Natural killer cell treated with Interleukin-12 subunit alpha and Interleukin-12 subunit beta and Interleukin-15 and Interleukin-18, amount 100 ng/mL, for 72 hours (primary cell): ENCODE measurements at places on chromosomes 16 and 17.
A peak's percentile ranks its signal among the peaks of the same experiment; 100 is the strongest.

GRCh38 chr16:68434624-68435210 is 13.6 kb downstream of the SMPD3 start:
- DNase-seq: no peak

DNA sequence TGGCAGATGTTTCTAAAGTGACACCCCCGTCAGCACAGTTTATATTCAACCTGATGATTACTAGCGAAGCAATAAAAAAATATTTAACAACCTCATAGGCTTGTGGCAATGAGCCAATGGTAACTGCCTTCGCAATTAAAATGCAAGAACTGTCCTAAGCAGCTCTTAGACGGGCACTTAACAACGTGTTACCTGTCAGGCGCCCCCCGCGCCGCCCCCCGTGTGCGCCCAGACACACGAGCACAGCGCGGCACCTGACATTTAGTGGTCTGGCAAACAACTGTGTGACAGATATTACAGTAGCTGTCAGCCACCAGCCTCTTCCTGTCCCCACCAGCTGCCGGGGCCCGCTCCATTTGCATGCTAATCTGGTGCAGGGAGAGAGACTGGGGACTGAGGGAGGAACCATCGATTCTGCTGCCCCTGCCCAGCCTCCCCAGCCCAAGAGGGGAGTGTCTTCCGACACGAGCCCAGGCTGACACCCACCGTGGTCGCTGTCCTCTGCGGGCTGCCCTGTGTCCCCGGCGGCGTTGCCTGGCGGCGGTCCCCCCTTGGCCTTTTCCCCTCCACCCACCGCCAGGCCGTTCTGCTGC is 12.7 kb downstream of the NDUFAF8 start:
- no peak for DNase-seq

DNA sequence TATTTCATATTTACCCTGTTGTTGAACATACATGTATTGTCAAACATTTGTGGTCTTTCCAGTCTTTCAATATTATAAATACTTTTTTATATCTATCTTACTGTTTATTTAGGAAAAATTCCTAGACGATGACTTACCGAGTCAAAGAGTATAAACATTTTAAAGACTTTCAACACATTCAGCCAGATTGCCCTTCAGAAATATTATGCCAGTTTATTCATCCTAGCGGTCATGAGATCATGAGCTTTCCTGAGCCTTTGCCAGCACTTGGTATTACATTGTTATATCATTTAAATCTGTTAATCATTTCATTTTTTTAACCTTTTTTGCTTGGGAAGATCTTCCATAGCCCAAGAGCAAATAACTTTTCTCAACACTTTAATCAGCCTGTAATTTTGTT is 197.4 kb downstream of the SPECC1 start:
- no peak for DNase-seq

DNA sequence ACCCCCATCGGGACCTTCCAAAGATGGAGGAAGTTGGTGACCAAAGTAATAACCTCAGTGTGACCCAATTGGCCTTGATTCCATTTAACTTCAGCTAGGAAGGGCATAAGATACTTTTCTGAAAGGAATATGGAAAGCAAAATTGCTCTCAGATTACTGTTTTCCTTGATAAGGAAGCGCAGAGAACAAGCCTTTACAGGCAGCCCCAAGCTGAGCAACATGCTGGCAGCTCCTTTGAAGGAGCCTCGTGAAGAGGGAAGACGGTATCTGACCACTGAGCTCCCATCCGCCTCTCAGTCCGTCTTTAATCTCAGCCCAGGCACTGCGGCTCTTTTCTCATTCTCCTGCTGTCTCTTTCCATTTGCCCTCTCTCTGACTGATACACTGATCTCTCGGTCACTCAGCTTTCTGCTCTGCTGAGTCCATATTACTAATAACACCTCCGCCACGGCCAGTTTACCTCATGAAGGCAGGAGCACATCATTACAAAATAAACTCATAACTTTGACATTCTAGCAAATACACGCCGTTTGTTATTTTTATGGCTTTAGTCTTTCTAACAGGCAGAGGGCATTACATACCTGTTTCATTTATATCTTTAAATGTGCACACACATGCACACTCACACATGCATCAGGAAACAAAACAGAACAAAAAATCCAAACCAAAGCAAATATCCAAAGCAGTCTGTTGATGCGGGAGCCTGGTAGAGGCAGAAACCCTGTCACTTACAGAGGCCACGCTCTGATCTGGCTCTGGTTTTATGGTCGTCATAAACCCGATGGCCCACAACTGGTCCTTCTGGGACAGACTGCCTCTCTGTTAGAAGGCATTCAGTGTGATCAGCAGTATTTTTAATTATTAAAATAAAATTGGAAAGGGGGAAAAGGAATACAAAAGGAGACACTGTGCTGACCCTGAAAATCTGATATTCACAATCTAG is 183.2 kb downstream of the AATF start:
- DNase-seq: no peak

- no peak for DNase-seq
Measured at GRCh38 chr16:1099189-1100083, 3.4 kb upstream of the C1QTNF8 start.

DNA sequence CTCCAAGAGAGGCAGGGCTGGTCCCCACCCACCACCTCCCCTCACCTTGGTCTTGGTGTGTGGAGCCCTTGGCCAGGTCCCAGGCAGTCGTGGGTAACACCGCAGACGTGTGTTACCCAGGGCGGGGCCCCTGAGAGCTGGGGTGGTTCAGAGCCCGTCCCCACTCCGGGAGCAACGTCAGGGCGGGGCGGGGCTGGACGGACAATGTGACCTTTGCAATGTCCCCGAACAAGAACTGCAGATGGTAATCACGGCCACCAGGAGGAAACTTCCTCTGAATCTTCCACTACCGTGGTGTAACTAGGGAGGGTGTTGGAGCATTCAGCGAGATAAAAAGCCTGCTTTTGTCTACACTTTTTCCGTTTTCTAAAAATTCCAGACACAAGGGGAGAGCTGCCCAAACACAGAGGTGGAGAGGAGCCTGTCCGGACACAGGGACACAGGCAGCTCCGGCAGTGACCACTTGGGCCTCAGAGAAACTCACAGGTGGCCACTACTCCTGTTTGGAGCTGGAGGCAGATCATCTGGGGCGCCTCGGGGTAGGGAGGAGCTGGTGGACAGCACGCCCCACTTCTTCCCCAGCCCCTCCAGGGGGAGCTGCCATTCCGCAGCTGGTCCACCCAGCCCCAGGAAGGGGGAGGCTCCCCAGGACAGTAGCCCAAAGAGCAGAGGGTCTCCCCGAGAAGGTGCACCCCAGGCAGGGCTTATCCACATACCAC is 14.2 kb upstream of the SLC38A10 start:
- peak; percentile 79 for DNase-seq

DNA sequence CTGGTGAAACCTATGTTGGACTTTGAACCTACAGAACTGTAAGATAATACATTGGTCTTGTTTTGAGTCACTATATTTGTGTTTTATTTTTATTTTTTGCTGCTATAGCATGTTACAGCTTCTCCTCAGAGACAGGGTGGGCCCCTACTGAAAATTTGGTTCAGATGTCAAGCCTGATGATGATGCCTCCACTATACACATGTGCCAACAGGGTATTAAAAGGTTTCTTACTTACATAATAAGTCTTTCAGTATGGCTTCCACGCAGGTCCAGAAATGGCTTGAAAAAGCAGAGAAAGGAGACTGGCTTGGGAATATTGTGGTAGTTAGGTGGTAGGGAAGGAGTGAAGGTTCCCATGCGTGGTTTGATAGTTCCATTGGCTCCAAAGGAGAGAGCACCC is 52.9 kb upstream of the ELAC2 start:
- DNase-seq: no peak
